ENCODE measurements at places on chromosomes 5 and 9.

DNA sequence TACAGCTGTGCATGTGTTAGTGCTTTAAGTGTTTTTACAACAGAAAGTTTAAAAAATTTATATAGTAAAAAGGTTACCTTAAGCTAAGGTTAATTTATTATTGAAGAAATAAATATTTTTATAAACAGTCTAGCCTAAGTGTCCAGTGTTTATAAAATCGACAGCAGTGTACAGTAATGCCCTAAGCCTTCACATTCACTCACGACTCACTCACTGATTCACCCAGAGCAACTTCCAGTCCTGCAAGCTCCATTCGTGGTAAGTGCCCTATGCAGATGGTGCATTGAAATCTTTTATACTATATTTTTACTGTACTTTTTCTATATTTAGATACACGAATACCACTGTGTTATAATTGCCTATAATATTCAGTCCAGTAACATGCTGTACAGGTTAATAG is 159.1 kb downstream of the ROR2 start:
- DNase-seq: no peak

GRCh38 chr5:135826994-135827671 is 7.3 kb upstream of the SLC25A48 start:
- DNase-seq: no peak

- peak; percentile 72 for DNase-seq
Measured at GRCh38 chr9:101449071-101449721, 13.6 kb upstream of the ALDOB start.

GRCh38 chr5:115439042-115439441 is 105.5 kb downstream of the FEM1C start:
- DNase-seq: no peak

Measured in dermis blood vessel endothelial cell (primary cell).